ENCODE measurements at places on chromosomes 11 and 22.

DNA sequence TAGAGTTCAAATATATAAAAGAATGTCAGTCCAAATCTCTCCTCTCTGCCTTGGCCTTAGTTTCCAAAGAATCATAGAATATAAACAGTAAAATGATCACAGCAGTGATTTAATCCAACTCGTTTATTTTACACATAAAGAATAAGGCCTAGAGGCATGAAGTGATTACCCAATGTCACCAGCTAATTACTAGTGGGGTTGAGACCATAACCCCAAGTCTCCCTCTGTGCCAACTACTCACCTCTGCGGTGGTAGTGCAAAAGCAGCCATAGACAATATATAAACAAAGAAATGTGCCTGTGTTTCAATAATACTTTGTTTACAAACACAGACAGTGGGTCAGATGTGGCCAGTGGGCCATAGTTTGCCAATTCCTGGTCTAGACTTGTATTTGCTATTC, 96.6 kb upstream of the FAT3 start:
- DNase-seq, result no peak

GRCh38 chr11:80155412-80156017, 714.7 kb upstream of the TENM4 start:
- DNase-seq, result no peak

DNA sequence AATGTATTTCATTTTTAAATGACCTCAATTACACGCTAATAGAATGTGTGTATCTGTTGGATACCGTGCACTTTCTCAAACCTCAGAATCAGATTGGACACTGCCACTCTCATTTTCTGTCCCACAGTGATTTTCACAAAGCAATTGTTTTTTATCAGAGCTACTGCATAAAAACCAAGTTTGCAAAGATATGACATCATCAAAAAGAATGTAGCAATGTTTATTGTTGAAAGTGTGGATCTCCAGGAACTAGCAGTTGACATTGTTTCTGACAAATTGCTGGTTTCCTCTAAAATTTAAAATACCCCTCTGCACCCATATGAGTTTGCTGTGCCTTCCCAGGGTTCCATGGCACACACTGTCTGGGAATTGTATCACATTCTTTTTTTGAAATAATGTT, 362.7 kb upstream of the DDI1 start:
- DNase-seq, result no peak

DNA sequence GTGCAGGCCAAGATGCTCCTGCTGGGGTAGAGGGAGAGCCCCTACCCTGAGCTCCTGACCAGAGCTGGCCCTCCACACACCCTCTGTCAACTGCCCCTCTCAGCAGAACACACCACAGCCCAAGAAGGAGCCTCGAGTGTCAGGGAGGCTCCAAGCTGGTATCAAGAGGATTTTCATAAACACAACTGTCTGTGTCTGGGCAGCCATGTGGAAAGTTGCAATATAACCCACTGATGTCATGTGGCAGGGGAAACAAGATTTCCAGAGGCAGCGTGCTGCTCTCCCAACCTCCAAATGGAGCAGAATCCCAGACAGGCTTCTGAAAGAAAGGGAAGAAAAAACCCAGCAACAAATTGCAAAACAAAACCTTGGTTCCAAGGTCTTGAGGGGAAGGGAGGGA, 569.9 kb downstream of the BUD13 start:
- no peak for DNase-seq

- DNase-seq, result no peak
These were observed 14.5 kb upstream of the HSPA8 start for GRCh38 chr11:123076484-123076883.

DNA sequence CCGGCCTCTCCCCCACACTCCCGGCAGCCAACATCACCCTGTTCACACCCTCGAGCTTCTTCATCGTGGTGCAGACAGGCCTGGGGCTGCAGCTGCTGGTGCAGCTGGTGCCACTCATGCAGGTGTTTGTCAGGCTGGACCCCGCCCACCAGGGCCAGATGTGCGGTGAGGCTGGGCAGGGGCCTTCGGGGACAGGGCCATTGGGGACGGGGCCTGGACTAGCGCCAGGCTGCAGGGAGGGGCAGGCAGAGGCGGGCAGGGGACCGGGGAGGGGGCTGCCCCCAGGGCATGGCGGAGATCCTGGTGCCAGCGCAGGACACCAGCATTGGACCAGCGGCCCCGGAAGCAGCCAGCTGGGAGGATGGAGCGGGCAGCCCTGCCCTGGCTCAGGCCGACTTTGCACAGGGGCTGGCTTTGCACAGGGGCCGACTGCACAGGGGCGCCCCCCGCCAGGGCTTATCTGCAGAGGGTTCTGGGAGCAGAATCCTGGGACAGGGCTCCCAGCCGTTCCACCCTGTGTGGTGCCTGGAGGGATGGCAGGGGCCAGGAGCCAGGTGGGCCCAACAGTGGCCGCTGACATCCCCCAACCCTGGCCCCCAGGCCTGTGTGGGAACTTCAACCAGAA, 8.6 kb downstream of the MUC5B start:
- DNase-seq, result no peak

GRCh38 chr11:130197386-130198035, 37.9 kb downstream of the ST14 start:
- no peak for DNase-seq

DNA sequence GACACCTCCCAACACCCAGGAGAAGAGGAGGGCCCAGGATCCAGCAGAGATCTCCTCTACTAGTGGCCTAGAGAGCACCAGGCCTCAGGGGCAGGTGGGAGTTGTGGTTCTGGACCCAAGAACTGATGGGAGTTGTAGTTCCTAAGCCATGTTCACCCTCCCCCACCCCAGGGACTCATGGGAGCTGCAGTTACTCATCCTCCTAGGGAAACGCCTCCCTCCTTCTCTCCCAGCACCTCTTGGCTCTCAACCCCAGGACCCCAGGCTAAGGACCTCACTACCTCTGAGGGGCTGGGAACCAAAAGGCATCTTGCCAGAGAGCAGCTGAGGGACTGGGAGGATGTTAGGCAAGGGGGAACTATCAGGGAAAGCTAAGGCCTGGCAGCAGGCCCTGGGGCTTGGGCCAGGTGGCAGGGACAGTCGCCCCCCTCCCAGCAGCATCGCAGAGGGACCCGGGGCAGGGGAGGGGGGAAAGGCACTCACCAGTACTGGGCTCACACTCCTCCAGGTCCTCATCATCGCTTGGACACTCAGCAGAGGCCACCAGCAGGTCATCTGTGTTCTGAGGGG, 28.9 kb downstream of the SLC22A12 start:
- DNase-seq, result no peak

DNA sequence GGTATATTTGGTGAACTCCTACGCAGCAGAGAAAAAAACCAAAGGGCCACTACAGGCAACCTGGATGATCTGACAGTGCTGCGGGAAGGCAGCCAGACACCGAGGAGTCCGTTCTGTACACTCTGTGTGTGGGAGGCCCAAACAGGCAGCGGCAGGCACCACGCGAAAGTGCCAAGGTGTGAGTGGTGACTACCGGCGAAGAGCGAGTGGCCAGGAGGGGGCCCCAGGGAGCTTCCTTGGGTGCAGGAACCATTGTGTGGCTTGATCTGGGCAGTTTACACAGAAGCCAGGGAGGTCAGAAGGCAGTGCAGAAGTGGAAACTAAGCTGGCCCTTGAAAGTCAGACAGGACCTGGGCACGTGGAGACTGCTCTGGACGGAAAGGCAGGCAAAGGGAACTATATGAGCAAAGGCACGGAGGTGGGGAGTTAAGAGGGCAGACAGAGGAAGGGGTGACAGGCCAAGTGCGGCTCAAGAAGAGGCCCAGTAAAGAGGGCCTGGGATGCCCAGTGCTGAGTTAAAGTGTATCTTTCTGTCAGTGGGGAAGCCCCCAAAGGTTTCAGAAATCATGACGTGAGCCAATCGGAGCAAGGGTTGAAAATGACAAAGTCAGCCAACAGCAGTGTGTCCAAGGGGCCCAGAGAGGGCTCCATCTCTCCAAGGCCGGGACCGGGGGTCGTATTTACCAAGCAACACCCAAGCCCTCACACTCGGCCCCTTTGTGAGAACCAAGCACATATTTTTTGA, 10.6 kb downstream of the TMEM184B start:
- no peak for DNase-seq

DNA sequence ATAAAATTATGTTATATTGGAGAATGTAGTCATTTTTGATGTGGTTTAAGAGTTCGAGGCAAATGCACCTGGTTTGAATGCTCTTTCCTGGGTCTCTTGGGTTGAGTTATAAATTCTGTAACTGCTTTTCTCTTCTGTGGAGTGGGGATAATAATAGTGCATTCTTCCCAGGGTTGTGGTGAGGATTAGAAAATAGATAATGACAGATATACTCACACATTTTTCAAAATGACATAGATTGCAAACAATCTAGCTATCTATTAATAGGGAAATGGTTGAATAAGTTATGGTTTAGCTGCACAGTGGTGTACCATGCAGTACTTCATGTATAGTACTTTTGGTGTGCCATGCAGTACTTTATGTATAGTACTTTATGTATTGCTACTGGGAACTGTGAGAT, 67.4 kb downstream of the SWAP70 start:
- no peak for DNase-seq

- DNase-seq, result no peak
These were observed 997 bp downstream of the DEAF1 start for GRCh38 chr11:693887-694562.

- no peak for DNase-seq
These were observed 11.3 kb downstream of the GGTLC2 start for GRCh38 chr22:22655452-22656290.

GRCh38 chr11:105179542-105180278, 40.1 kb upstream of the CARD18 start:
- no peak for DNase-seq

DNA sequence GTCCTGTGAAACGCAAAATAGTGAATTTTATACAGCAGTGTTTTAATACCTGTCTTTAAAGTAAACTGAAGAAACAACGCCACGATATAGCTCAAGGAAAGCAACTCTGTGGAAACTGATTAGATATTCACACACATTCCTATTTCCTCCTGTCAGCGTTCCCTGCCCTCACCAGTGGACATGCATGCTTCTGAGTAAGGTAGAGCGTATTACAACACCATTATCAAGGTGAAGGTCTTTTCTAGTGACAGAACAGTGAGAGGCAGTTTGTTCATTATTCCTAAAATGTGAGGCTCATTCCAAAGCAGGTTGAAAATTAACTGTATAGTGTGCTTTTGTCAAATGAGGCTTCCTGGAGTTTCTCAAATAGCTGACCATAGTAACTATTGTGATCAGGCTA, 153.1 kb downstream of the DDX10 start:
- DNase-seq, result no peak

GRCh38 chr11:95486466-95486865, 255.5 kb upstream of the SESN3 start:
- no peak for DNase-seq

GRCh38 chr11:71305041-71305440, 52.7 kb upstream of the SHANK2 start:
- DNase-seq, result no peak

- DNase-seq, result no peak
These were observed 13.3 kb downstream of the NNMT start for GRCh38 chr11:114309517-114309916.

- DNase-seq, result no peak
These were observed 191.6 kb upstream of the PGR start for GRCh38 chr11:101321222-101321621.

GRCh38 chr11:72352859-72353551, 81.3 kb downstream of the CLPB start:
- DNase-seq, result no peak

DNA sequence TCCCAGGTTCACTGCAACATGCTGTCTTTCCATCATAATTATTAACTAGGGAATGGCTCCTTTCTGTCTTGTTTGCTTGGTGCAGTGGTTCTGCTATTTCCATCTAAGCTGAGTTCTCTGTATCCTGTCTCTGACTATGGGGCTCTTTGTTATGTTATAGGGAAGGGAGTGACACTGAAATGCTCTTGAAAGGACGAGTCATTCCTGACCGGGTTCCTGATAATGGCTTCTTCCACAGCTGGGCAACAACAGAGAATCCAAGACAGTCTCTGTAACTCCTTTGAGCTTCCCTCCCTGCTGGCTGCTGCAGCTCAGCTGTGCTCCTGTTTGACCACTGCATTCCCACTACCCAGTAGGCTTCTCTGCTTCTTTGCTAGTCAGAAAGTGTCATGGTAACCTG, 24.1 kb downstream of the OR2AT4 start:
- no peak for DNase-seq

DNA sequence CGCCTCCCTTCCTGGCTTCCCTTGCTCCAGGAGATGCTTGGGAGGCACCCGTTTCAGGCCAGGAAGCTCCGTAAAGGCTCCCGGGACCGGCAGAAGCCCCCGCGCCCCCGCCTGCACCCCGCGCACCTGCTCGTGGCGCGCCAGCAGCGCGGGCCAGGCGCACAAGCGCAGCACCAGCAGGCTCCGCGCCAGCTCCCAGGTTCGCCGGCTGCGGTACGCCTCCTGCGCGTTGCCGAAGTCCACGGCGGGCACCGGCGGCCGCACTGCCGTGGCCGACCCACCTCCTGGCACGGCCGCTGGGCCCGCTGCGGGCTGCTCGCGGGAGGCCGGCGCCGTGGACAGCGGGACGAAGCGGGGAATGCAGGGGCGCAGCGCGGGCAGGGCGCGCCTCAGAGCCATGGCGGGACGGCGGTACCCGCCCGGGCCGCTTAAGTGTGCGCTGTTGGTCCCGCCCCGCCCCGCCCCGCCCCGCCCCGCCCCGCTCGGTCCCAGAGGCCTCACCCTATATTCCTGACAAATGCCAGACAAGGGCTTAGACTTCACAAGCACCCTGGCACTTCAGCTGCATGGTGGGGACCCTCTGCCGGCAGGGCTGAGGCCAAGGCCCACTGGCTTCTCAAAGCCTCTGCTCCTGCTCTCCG, at the start of gene PRODH:
Gene PRODH (minus strand): TSS at position 405 of the 641 bp plus-strand sequence. CDS start 6 bp downstream, at position 399.
- no peak for DNase-seq
